ENCODE measurements at places on chromosomes 6 and 20.
A peak's percentile ranks its signal among the peaks of the same experiment; 100 is the strongest.

GRCh38 chr20:41218466-41218865, 81.1 kb downstream of the PLCG1 start:
- DNase-seq, result no peak

DNA sequence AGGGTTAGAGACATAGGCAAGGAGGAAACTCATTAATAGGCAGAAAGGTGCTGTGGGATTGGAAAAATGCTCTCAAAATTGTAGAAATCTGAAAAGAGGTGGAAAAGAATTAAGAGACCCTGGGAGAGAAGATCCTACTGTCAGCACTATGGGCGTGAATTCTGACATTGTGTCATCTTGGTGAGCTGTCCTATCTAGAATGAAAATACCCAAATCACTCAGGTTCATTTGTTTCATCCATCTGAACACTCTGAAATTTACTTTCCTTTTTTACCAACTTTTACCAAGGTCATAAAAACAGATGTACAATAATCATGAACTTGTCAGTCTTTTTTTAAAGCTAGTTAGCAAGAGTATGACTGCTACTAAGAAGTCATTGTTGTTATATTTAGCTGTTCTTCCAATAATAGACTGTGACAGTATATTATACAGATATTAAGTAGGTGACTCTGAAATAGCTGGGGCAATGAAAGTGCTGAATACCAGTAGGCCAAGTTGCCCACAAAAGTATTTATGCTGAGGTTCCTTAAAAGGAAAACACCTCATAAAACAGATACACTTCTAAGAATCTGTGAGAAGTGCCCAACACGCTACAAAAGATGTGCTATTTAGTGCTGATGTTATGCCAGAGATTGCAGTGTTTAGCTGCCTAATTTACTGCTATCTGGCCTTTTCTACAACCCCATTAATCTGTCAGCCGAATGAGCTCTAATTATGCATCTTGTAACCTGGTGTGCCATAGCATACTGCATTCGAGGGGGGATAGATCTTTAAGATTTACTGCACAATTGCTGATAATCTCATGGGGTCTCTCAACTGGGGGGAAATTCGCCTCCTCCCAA, 217.5 kb upstream of the SUPT3H start:
- DNase-seq, result peak; percentile 70

GRCh38 chr6:30885481-30885998, 1.2 kb downstream of the DDR1 start:
- no peak for DNase-seq

DNA sequence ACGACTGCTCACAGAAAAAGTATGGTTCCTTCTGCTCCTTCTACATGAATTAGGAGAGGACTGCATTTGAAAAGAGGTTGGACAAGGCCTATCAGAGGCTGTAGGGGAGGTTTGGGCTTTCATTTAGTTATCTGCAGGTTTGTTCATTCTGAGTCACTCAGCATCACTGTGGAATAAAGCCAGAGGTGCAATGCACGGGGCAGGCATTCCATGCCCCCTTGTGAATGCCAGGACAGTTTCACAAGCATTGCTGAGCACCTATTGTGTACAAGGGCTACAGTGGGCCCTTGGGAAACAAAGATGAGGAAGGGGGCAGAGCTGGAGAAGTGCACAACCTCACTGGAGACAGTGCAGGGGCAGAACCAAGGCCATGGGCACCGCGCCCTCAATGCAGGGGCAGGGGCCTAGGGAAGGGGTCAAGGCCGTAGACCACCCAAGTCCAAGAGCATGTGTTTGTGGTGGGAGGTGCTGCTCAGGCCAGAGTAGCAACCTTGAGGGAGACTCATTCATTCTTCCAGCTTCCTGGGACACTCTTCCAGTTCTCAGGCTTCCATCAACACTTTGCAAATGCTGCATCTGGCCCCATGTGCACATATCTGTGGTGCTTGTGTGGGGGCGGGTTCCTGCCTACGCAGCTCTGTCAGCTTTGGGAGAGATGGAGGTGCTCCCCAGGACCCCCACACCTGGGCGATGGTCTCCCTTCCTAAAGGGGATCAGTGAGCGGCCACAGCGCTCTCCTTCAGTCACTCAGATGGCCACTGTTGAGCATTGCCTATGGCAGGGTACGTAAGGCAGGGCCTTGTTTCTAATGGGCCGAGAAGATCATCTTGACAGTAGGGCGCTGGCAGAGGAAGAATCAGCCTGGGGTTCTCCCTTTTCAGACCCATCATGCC, 204.5 kb downstream of the SYNDIG1 start:
- no peak for DNase-seq

GRCh38 chr6:128032042-128032441, 131.2 kb upstream of the THEMIS start:
- DNase-seq, result no peak

DNA sequence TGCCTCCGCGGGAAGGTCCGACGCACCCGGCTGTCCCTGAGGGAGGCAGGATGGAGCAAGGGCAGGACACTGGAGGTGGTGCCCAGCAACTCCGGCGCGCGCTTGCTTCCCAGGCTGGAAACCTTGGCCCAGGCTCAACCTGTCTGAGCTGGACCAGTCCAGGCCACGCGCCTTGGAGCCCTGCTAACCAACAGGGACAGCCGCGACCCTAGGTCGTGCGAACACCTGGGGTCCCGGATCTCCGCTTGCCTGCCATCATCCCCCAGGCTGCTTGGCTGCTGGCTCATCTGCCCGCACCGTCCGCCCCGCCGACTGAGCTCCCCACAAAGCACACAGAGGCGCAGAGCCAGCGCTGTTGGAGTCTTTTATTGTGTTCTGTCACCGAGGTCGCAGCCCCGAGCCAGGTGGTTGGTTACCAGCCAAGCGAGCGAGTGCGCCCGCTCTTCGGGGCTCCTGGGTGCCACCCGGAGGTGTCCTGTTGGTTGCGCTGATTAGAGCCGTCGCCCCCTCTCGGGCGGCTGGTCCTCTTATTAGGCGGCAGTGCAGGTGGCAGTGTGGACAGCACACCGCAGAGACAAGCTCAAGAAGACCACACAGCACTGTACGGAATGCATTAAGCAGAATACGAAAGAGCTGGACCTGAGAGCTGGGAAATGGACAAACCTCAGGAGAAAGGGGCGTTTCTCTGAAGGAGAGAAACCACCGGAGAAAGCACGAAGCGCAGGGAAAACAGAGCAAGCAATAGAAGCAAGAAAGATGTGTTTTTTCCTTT, 3.8 kb downstream of the COL12A1 start:
- no peak for DNase-seq

GRCh38 chr6:157326979-157327378, 3.7 kb upstream of the TMEM242 start:
- DNase-seq, result peak; percentile 45

GRCh38 chr6:16060039-16060438, 68.8 kb upstream of the MYLIP start:
- no peak for DNase-seq

Measured in activated CD4-positive, alpha-beta T cell treated with anti-CD3 and anti-CD28 coated beads, Interleukin-10, Interleukin-2, amounts not matched to agents 100 ng/mL and 50 ng/mL, durations not matched to agents 16 hours and 8 hours (primary cell).